A549 treated with dexamethasone at 1 μM for 4 hours (cell line): ENCODE measurements at places on chromosomes 2 and 18. TPM values are rescaled to one million over a fixed set of nuclear protein-coding genes. Genes with fewer than 3 reads are reported as not detected.

The TRIM54 gene
- total RNA-seq = 0.67 to 1.2 TPM (median 0.81 TPM) in 5 replicates

The CYP1B1 gene
- total RNA-seq = 3.9 to 5.8 TPM (median 5.1 TPM) in 5 replicates

The SIX2 gene
- total RNA-seq = 1.2 to 2.6 TPM (median 2.5 TPM) in 5 replicates

The LYPD1 gene
- total RNA-seq = 12.9 to 22.5 TPM (median 16.1 TPM) in 5 replicates

The SPC25 gene
- 16.6 to 19.7 TPM (median 18.6 TPM) in 5 replicates for total RNA-seq
